ENCODE measurements at places on chromosomes 3 and 15. TPM values are rescaled to one million over a fixed set of nuclear protein-coding genes. Genes with fewer than 3 reads are reported as not detected.

FAM81A gene
- total RNA-seq, result not detected

IGSF10 gene
- 1.8 TPM for total RNA-seq

DYNLT2B gene
- total RNA-seq, result 10.0 TPM

GREM1 gene
- 7.0 TPM for total RNA-seq

MRPS25 gene
- 39.2 TPM for total RNA-seq

SPTSSB gene
- 4.8 TPM for total RNA-seq

CADM2 gene
- 0.76 TPM for total RNA-seq

Data from esophagus squamous epithelium (tissue), 5 donors.